ENCODE measurements at places on chromosomes 13 and 19. TPM values are rescaled to one million over a fixed set of nuclear protein-coding genes. Genes with fewer than 3 reads are reported as not detected.

GRCh38 chr13:98730441-98730840 is 22.0 kb downstream of the SLC15A1 start:
- no peak for DNase-seq

DNA sequence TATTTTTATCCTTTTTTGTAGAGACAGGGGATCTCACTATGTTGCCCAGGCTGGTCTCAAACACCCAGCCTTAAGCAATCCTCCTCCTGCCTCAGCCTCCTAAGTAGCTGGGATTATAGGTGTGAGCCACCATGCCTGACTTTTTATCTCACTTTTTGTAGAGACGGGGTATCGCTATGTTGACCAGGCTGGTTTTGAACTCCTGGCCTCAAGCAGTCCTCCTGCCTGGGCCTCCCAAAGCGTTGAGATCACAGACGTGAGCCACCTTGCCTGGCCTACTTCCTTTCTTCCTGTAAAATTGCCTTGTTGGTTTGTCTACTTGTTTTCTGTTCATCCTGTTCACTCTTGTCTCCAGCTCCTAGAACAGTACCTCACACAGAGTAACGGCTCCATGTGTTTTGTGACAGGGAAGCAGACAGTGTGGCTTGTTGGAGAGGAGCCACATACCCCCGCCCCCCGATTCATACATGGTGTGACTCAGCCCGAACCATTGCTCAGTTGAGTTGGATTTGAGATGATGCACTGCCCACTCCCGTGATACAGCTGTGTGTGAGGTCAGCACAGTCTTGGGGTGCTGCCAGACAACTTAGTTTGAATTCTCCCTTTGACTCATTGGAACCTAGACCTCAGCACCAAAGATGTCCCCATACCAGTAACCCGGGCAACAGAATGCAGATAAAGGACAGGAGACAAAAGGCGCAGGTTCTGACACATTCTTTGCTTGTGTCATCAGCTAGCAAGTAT is 34.2 kb downstream of the GPR42 start:
- DNase-seq = peak; percentile 82

DNA sequence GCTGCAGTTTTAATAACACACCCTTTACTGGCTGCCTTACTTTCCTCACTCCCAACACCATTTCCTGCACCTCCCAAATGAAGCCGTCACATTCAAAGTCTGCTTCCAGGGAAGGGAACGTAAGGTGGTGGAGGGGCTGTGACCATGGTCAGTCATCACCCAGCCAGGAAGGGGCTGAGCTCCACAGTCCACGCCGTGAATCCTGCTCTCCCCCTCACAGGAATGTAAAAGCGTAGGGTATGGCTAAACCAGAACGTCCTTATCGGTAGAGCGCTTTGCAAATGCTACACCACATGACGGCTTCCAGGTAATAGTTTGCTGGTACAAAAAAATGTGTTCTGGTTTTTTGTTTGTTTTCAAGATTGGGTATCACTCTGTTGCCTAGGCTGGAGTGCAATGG is 7.0 kb downstream of the NUMBL start:
- DNase-seq = no peak

GRCh38 chr19:40641281-40641680 is 40.1 kb downstream of the LTBP4 start:
- no peak for DNase-seq

GRCh38 chr19:21698215-21698614 is 69.2 kb downstream of the ZNF100 start:
- peak; percentile 11 for DNase-seq

GRCh38 chr13:20431080-20431479 is 94.6 kb downstream of the CRYL1 start:
- DNase-seq = peak; percentile 70

GRCh38 chr19:5066768-5067167 is 97.9 kb downstream of the KDM4B start:
- DNase-seq = no peak

GRCh38 chr13:80923907-80924306 is 583.0 kb upstream of the SPRY2 start:
- DNase-seq = peak; percentile 21

DNA sequence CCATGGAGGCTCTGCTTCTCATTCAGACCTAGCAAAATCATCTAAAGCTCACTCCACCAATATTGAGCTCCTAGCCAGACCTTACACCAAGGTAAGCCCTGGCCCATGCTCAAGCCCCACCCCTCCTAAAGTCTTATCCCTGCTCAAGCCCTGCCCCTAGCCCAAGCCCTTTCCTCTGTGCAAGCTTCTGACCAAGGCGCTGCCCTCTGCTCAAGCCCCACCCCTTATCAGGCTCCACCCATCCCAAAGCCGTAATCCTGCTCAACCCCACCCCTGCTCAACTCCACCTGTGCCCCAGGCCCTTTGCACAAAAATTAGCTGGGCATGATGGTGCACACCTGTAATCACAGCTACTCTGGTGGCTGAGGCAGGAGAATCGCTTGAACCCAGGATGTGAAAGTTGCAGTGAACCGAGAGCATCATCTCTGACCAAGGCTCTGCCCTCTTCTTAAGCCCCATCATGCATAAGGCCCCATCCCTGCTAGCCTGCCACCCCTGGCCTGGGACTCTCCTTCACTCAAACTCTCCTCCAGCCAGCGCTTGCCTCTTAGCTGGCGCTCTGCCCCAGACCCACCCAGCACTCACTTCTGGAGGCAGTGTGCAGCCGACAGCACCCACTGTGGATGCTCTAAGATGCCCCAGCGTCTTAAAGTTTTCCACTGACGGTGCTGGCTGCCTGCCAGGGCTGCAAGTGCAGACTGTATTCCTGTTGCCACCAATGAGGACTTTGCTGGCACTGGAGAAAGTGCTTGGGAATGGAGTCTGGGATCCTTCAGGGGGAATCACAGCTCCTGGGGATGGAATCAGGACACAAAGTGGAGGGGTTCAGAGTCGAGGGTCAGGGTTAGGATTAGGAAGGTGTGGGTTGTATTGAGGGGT is 16.5 kb downstream of the KLK4 start:
- no peak for DNase-seq

GRCh38 chr13:48656608-48657007 is 2.9 kb downstream of the CYSLTR2 start:
- DNase-seq = no peak

DNA sequence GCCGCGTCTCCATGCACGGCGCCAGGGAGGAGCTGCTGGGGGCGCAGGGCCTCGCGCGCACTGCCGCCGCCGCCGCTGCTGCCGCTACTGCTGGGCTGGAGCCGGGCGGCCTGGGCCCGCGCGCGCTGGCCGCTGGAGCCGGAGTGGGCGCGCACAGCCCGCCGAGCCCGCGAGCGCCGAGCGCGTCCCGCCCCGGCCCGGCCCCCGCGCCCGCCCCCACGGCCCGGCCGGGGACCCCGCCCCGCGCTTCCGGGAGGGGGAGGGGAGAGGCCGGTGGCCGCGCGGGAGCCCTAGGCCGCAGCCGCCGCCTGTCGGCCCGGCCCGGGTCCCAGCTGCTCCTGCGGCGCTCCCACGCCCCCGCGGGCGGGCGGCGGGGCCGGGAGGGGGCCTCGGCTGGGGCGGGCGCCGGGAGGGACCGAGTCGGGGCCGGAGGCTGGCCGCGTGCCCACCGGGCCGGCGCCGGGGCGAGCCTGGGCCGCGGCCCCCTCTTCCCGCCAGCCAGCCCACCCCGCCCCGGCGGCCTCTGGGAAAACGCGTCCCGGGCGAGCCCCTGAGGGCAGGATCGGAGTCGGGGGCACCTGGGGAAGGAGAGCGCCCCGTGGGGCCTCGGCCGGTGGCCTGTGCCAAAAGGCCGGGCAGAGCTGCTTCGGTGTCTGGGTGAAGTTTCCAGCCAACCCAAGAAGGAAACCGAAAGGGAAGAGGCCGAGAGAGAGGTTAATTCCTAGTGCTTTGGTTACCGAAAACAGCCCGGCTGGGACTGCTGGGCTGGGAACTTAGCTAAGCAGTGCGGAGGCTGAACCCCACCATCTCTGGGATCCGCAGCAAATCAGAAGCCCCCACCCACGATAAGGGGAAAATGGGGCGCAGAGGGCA is at the start of gene STK24:
TSS of gene STK24 (minus strand) at position 145 of the 873 bp plus-strand sequence. CDS start 321 bp downstream, outside the sequence.
- peak; percentile 67 for DNase-seq

Gene CLC
- not detected for total RNA-seq
